NCI-H774 (cell line): ENCODE measurements at places on chromosomes 3 and 15.

GRCh38 chr3:197471221-197472010, 84.4 kb downstream of the BDH1 start:
- DNase-seq = no peak

GRCh38 chr15:35442742-35443141, 103.2 kb downstream of the DPH6 start:
- no peak for DNase-seq

- DNase-seq = no peak
Observed at GRCh38 chr3:127005864-127006500, 23.1 kb downstream of the PLXNA1 start.

DNA sequence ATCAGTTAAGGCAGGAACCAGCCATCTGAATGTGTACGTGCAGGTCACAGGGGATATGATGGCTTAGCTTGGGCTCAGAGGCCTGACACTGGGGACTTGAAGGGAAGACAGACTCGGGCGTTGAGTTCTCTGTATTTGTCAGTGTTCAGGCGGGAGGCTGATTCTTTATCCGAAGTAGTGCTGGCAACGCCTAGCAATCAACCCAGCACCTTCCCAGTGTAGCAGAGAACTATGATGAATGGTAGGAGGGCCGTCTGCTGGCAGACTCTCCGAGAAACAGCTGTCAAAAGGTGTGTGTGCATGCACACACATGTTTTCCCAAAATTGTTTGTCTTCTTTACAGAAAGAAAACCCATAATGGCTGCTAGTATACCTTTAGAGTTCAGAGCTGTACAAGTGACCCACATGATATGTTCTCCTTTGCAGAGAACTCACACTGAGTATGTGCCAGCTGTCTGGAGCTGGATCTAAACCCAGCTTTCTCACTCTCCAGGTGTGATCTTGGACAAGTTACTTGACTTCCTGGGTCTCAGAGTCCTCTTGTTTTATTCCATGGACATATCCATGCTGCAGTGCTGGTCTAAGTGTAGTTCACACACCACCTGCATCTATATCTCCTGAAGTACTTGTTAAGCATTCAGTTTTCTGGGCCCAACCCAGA, 74.5 kb upstream of the LARS2 start:
- no peak for DNase-seq

DNA sequence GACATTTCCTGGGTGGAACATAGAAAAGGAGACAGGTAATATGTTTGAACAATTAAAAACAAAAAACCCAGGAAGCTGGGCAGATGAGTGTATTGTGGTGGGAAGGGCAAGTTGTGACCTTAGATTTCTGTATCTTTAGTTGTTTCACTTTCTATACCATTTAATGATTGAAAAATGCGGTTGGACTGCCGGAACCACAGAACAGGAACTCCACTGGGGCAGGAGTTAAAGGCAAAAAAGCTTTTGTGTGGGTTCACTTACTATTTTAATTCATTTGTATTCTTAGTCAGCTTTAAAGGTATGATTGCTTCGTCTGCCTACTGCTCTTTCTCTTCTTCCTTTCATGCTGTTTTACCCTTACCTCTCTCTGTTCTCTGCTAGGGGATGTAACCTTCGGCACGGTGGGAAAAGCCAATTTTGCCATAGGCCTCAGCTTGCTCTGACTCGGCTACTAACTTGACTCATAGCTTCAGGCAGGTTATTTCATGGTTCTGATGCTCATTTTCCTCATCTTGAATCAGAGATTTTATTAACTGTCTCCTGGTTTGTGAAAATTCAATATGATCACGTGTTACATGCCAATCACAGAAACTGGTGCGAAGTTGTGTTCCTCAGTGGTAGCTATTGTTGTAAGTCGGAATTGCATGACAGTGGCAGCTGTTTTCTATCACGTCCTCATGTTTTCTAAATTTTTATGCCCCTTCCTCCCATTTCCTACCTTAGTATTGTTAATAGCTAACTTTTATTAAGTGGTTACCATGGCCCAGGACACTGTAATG, 1.6 kb upstream of the MCTP2 start:
- no peak for DNase-seq

- no peak for DNase-seq
Observed at GRCh38 chr15:55494931-55495330, 13.1 kb downstream of the DNAAF4 start.
